Smooth muscle cell of the brain vasculature (primary cell): ENCODE measurements at places on chromosomes 3 and 15.

- DNase-seq, result no peak
These were observed 211.4 kb downstream of the IL5RA start for GRCh38 chr3:2898591-2899353.

GRCh38 chr3:21290557-21290956 is 460.5 kb downstream of the ZNF385D start:
- DNase-seq, result no peak

DNA sequence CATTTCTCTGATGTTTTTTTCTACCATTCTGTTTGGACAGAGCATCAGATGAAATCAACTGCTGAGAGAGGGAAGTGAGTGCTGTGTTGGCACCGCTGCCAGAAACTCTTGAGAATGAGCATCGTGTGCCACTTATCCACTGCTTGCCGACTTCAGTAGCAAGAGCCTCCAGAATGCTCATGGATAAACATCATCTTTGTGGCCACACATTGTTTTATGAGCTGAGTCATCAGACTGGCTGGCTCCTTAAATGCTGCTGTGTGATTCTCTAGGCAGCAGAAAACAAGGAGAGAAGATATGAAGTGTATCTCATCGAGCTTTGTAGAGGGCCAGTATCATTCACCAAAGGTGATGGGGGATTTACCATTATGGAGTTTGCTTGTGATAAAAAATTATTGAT is 3.4 kb upstream of the DOCK3 start:
- peak; percentile 15 for DNase-seq

- DNase-seq, result no peak
These were observed 207.1 kb downstream of the TBC1D2B start for GRCh38 chr15:77870195-77871065.

- no peak for DNase-seq
These were observed 36.3 kb downstream of the APBA2 start for GRCh38 chr15:28921919-28922706.

- no peak for DNase-seq
These were observed 2.5 kb upstream of the PLA2G4F start for GRCh38 chr15:42158941-42159340.

DNA sequence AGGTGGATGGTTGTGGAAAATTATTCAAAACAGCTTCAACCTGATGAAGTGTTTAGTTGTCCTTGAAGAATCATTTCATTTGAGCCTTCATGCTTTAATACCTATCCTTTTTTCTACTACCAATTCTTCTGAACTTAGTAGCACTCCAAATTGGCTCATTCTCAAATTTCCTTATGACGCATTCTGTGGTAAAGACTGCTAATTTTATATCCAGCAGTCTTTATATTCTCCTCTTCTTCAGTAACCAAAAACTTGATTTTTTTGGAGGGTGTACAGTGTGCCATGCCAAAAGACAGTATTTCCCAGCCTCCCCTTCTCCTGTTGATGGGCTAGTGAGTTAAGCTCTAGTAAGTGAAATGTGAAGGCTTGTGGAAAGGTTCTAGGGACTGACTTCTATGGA is 25.2 kb downstream of the CGNL1 start:
- no peak for DNase-seq

- DNase-seq, result no peak
These were observed 91.4 kb upstream of the SCN10A start for GRCh38 chr3:38907426-38907825.

DNA sequence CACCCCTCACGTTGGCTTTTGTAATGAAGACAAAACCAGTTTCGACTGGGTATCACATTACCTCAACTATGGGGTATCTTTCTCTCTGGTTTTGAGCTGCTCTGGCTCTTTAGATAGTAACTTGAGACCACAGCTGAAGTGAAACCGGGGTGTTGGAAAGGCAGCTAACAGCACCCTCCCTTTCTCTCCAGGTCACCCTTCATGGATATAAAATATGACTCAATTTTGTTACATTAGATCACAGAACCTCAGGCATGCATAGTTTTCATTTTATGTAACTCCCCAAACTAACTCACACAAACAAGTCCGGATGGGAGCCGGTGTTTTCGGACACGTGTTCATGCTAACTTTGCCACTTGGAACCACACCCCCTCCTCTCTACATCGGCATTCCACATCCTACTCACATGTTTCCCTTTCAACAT is 90.7 kb downstream of the NR2F2 start:
- DNase-seq, result no peak

GRCh38 chr15:67241132-67241855 is 13.2 kb downstream of the AAGAB start:
- no peak for DNase-seq

DNA sequence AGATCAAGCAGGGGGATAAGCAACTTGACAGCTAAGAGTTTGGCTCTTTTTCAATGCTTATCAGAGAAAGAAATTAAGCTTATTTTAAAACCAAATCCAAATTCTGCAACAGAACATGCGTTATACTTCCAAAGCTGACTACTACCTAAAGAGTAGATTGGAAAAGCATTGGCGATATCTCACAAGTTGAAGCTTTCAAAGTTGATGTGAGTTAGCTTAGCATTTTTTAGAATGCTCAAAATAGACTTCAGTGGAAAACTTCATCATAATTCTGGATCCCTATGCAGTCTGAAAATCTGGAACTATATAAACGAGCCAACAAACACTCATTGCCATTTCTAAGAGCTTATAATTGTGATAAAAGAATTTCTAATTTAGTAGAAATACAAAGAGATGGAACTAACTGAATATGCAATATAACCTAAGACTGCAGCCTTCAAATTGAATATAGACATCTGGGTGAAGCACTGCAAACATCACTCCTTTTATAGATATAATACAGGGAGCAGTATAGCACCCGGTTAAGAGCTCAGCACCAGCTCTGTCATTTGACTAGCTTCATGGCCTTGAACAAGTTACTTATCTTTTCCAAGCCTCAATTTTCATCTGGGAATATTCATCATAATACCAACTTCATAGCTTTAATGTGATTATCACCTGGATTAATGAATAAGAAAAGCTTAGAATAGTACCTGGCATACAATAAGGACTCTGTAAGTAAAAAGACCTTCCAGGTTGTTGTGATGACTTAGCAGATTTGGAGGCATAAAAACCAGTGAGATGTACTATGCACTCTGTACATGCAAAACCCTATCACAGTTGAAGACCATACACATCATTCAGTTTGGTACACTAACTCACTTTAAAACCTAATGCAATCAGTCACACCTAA is 242.7 kb upstream of the TTC14 start:
- no peak for DNase-seq

GRCh38 chr15:44593042-44593736 is 56.2 kb downstream of the EIF3J start:
- no peak for DNase-seq

- DNase-seq, result no peak
These were observed 6.8 kb downstream of the EDEM1 start for GRCh38 chr3:5194341-5194740.

- DNase-seq, result no peak
These were observed 76.2 kb upstream of the ADAMTS9 start for GRCh38 chr3:64763980-64764379.

DNA sequence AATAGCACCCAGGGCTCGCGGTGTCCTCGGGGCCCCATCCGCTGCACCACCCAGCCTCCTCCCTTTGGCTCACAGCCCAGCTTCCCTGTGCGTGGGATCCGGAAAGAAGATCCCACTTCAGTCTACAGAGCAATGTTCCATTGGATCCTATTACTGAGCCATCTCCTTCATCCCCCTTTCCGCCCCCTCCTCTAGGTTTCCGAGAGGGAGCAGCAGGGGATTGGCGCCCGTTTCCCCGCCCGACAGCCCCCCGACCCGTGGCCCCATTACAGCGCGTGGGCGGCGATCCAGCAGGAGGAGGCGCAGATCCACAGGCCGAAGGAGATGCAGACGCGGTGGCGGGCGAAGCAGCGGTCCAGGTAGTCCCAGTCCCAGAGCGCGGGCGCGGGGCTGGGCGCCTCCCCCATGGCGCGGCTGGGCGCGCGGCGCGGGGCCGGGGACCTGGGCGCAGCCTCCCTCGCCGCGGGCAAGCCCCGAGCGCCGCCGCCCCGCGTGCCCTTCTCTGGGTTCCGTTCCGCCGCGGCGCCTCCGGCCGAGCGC is 340 bp downstream of the TMEM44 start:
- DNase-seq, result no peak

GRCh38 chr15:77830051-77830468 is 197.3 kb upstream of the LINGO1 start:
- peak; percentile 17 for DNase-seq
